Aorta (tissue), 5 donors: ENCODE measurements at places on chromosomes 7 and 10. TPM values are rescaled to one million over a fixed set of nuclear protein-coding genes. Genes with fewer than 3 reads are reported as not detected.

- DNase-seq = no peak
Observed at GRCh38 chr10:60549686-60550085, 160.0 kb upstream of the ANK3 start.

- DNase-seq = no peak
Observed at GRCh38 chr10:43037440-43037839, 39.4 kb upstream of the RET start.

- DNase-seq = no peak
Observed at GRCh38 chr7:3641582-3641981, 340.5 kb downstream of the SDK1 start.

GRCh38 chr10:59708816-59709394 lies 745 bp downstream of the SLC16A9 start:
- DNase-seq = peak; percentile 80

- no peak for DNase-seq
Observed at GRCh38 chr10:125034675-125035074, 92.8 kb downstream of the ZRANB1 start.

DNA sequence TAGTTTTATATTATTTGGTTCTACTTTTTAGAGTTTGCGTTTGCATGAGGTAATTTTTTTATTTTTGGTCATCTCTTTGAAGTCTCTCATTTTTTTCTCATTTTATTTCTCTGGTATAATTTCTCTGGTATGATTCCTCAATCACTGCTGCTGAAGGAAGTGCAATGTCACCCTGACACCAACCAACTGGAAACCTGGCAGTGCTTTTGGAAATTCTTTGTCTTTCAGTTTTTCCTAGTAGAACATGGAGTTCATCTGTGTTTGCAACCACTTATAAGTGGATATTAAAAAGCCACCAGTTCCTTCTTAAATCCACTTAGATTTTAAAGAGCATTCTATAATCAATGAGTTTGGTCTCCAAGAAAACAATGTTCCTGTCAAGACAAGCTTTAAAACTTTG lies 291.8 kb downstream of the PRKG1 start:
- no peak for DNase-seq

- no peak for DNase-seq
Observed at GRCh38 chr7:37230221-37230620, 218.4 kb downstream of the ELMO1 start.

- no peak for DNase-seq
Observed at GRCh38 chr10:131130025-131130424, 181.5 kb downstream of the TCERG1L start.

DNA sequence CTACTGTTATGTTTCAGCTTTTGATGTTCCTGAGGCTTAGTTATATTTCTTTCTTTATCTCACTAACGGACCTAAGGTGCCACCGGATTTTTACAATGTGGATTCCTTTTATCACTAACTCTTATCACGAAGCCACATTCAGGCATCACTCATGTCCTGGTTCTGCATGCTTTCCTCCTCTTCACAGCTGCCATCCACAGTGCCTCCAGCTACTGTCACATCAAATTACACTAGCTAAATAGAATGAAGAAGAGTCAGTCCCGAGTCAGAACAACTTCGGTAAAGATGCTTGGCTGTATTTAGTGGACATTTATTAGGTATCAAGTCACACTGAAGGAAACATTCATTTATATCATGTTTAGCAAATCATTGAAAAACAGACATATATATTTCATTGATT lies 153.2 kb downstream of the NEBL start:
- no peak for DNase-seq

- DNase-seq = no peak
Observed at GRCh38 chr7:31683445-31684225, 3.4 kb upstream of the PPP1R17 start.

DNA sequence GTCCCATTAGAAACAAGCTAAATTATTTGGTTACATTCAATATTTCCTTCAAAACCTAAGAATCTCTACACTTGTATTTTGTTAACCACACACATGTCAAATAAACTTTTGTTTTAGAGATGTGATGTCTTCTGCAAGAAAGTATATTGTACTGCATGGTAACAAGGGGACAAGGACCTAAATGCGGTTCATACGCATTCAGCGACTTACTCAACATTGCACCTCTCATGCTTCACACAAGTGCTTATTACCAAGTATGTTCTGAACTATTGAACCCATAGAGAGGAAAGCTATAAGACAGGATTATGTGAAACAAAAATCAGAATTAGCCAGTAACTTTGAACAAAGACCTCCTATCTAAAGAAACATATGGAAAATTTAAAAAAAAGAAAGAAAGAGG lies 68.3 kb downstream of the CREB5 start:
- no peak for DNase-seq

- DNase-seq = no peak
Observed at GRCh38 chr10:121694966-121695643, 96.9 kb upstream of the FGFR2 start.

DNA sequence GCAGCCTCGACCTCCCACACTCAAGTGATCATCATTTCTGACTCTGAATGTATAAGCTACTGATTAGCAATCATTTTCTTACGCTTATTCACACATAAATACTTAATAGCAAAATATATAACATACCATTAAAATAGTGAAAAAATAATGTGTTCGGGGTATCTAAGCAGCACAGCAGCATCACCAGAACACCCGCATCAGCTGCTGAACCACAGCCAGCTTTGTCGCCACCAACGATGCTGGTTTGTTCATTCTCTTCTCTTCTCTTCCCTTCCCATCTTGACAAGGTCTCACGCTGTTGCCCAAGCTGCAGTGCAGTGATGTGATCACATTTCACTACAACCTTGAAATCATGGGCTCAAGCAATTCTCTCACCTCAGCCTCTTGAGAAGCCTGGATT lies 425.1 kb upstream of the LRGUK start:
- DNase-seq = no peak

GRCh38 chr10:70582793-70583668 lies 19.5 kb downstream of the PRF1 start:
- no peak for DNase-seq

The INPP5F gene
- total RNA-seq = 23.1 TPM

The MCM10 gene
- total RNA-seq = 0.81 TPM

The LRMDA gene
- total RNA-seq = 25.7 TPM

The OPALIN gene
- total RNA-seq = not detected

The ATP5MK gene
- total RNA-seq = 240 TPM

The ELOVL3 gene
- total RNA-seq = not detected

The OR2A42 gene
- total RNA-seq = 1.3 TPM

The LIPJ gene
- 0.87 TPM for total RNA-seq
